ENCODE measurements at places on chromosomes 3 and 15.

DNA sequence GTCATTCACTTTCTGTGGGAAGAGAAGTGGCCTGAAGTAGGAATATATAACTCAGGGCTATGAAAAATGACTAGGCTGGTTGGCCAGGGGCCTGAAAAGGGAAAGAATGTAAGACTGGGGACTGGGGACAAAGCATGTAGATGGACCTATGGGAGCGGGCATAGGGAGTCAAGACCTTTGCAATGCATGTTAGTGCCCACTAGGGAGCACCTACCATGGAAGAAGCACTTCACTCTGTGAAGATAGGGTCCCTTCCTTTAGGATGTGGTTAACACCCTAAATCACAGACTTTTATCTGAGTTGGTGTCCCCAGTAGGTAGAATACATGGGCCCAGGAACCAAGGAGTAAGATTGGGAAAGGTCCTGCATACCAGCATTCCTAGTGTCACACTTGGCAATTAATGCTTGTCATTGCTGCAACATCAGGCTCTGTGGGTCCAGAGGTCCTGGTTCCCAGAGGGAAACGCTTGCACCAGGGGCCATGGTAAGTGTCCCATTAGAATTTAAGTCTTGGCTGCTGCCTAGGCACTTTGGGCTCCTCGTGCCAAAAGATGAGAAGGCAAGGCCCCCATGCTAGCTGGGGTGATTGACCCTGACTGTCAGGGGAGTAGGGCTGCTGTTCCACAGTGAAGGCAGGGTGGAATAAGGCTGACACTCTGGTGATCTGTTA is 79.6 kb downstream of the CRYGS start:
- DNase-seq, result no peak

- peak; percentile 51 for DNase-seq
Measured at GRCh38 chr3:190012784-190013183, 107.9 kb downstream of the P3H2 start.

DNA sequence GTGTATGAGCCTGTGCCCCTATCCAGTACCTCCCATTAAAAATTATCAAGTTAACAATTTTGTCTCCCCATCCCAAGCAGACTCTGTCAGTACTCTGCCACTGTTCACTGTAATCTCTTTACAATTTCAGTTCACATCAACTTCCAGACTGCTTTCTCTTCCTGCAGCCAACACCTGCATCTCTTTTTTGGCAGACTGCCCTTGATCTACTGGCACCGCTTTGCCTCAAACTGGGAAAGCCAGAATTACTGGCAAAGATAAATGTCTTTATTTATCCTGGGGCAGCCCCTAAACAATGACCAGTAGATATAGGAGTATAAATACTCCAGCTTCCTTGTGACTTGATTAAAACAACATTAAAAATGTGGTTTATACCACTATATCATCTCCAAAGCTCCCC is 494.1 kb downstream of the ZNF385D start:
- DNase-seq, result no peak

DNA sequence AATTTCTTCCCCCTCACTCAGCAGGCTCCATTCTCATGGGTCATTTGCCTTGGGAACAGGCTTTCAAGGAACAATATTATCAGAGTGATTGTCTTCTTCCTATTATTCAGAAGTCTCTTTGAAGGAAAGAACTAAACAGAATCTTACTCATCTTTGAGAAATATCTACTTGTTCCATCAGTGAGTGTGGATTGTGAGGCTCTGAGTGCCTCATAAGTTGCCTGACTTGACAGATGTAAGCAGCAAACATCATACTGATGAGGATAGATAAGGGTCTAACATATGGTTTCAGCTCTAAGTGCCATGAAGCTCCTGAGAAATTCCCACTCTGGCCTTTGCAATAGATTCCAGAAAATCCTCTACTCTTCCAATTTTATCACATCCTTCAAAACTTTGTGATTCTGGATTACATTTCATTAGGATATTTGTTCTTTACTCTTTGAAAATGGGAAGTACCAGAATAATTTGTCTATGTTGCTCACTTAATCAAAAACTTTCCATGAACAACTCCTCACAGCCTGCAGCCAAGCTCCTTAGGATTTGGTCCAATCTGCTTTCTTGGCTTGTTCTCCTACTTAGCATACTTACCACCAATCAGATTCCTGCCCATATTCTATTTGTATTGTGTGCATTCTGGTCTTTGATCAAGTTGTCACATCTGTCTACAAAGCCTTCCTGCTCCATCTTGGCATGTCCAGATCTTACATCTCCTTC is 120.1 kb downstream of the RPL22L1 start:
- DNase-seq, result no peak

- DNase-seq, result no peak
Measured at GRCh38 chr3:76912841-76913383, 127.0 kb upstream of the ROBO2 start.

DNA sequence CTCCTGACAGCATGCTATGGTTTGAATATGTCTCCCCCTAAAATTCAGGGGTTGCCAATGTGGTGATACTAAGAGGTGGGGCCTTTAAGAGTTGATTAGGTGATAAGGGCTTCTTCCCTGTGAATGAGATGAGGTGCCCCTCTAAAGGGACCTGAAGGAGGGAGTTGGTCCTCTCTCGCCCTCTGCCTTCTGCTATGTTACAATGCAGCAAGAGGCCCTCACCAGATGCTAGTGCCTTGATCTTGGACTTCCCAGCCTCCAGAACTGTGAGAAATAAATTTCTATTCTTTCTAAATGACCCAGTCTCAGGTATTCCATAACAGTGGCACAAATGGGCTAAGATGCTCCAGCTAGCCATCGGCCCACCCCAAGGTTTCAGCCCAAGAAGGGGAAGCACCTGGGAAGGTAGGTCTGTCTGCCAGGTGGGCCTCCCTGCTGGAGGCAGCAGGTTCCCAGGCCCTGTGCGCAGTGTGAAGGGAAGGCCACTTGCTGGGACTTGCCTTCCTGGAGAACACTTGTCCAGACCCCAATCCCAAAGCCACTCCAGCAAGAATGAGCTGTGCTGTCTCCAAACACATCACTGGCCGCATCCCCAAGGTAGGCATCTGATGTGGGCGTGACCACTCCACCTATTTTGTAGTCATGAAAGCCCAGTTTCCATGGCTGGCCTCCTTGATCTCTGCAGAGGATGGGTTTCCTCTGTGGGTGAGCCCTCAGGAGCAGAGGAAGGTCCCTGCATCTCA is 9.0 kb downstream of the TGM4 start:
- DNase-seq, result no peak

DNA sequence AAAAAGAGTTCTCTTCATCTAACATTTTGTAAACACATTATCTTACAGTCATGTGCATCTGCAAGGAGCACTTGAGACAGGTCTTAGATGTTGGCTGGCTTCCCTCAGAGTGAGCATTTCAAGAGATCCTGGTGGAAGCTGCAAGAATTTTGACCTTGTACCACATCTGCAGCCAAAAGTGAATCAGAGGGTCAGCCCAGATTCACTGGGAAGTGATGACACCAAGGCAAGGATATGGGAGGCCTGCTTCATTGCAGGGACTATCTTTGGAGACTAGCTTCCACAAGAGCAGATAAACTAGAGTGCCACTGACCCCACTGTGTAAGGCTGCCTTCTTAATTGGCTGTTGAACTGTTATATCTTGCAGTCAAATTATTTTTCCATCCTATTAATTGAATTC is 21.3 kb upstream of the GADL1 start:
- DNase-seq, result no peak

DNA sequence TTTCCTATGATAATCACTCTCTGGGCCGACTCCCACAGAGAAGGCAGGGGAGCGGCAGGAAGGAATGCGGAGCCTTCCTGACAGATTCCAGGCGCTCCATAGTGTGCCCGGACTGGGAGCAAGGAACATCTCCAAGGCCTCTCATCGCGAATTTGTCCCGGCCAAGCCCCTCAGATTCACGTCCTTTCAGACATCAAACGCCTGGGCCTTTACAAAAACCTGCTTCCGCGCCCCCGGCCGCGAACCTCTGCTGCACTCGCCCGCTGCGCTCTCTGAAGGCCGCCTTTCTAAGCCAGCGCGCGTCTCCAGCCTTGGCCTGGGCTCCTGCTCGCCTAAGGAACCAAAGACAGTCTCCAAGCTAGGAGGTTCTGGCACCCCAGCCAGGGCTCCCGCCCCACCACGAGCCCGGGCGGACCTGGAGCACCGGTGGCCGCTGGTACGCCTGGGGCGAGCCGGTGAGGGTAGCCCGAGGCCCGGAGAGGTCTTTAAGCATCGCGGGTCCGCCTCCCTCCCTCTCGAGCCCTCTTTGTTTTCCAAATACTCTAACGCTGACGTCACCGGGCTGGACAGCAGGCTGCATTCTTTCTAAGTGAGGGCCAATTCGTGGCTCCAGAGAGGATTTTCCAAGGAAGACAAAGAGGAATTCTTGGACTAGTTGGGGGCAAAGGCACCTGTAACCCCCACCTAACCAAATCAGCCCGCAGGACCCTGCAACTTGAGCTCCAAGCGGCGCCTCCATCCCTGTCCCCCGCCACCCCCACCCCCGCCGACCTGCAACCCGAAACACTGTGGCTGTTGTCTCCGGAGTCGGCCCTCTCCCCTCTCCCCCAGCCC is 759 bp downstream of the AMOTL2 start:
- DNase-seq, result peak; percentile 80

GRCh38 chr3:143237077-143237627 is 117.6 kb downstream of the CHST2 start:
- no peak for DNase-seq

GRCh38 chr3:29092348-29092747 is 188.5 kb upstream of the RBMS3 start:
- DNase-seq, result no peak

DNA sequence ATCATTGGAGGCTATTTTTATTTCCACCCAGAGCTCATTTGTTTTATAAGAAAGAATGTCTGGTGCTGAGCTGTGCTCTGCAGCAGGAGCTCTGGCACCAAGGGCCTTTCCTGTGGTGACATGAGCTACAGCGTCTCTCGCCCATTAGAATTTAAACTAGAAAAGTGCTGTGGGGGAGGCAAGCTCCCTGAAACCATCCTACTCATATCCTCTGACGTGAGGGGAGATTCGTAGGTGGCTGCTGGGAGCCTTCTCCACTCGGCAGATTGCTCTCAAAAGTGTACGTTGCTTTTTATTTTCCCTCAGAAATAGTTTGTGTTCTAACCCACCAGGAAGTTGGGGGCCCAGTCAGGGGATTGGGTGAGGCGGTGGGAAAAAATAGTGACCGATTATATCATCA is 76.3 kb upstream of the ARHGEF3 start:
- no peak for DNase-seq

- DNase-seq, result no peak
Measured at GRCh38 chr3:37492468-37492867, 318.1 kb upstream of the LRRFIP2 start.

DNA sequence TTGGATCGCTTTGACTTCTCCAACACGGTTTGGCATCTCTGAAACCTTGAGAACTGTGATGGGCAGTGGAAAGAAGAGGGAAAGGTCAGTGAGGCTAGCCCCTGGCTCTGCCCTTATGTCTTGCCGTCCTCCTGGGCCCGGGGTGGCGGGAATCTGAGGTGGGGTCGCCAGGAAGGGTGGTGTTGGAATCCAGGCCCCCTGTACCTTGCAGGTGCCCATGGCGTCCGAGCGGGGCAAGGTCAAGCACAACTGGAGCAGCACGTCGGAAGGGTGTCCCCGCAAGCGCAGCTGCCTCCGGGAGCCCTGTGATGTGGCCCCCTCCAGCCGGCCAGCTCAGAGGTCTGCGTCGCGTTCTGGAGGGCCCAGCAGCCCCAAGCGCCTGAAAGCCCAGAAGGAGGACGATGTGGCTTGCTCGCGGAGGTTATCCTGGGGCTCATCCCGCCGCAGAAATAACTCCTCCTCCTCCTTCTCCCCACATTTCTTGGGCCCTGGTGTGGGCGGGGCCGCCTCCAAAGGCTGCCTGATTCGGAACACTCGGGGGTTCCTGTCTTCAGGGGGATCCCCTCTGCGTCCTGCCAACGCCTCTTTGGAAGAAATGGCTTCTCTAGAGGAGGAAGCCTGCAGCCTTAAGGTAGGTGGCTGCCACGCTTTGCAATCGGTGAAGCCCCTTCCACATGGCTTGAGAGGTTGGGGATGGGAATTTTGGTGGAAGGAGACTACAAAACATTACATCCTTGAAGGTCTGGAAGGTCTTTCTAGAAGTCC is 907 bp downstream of the TATDN2 start:
- no peak for DNase-seq

GRCh38 chr15:30042556-30042955 is 40.2 kb upstream of the GOLGA8J start:
- no peak for DNase-seq

- DNase-seq, result peak; percentile 3
Measured at GRCh38 chr15:39593071-39593655, 12.3 kb downstream of the THBS1 start.

GRCh38 chr15:83092309-83092976 is 15.0 kb upstream of the TM6SF1 start:
- DNase-seq, result no peak

DNA sequence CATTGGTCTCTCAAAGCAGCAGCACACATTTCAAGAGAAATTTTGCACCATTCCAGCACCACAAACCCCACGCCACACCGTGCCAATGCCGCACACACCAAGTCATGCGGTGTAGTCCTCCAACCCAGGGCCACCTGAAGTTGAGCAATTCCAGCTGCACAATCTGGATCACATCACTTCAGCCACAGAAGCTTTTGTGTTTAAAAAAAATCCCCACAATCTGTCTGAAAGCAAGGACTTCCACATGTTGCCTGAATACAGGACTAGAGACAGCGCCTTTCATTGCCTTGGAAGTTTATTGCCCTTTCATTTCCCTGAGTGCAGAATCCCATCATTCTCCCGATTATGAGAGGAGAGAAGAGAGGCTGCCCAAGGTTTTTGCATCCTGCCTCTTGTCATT is 175.6 kb upstream of the BCL6 start:
- DNase-seq, result no peak

DNA sequence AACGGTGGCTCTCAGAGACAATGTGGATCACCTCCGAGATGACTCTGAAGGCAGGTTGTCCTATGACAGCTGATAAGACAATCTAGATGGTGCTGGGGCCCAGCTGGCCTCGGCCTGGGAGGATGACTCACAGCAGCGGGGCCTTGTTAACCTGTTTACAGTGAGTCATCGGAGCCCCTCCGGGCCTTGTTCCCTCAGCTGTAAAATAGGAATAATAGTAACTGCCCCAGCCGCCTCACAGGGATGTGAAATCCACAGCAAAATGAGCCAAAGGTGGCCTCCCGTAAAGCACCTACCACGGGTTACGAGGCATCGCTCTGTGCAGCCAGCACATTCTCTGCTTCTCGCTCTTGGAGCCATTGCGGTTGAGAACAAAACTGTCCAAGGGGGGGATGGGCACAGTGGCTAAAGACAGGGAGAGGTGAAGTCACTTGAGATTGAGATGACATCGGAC is 88.6 kb upstream of the RASGRF1 start:
- peak; percentile 57 for DNase-seq

GRCh38 chr15:50137330-50137761 is 18.3 kb upstream of the ATP8B4 start:
- peak; percentile 98 for DNase-seq

DNA sequence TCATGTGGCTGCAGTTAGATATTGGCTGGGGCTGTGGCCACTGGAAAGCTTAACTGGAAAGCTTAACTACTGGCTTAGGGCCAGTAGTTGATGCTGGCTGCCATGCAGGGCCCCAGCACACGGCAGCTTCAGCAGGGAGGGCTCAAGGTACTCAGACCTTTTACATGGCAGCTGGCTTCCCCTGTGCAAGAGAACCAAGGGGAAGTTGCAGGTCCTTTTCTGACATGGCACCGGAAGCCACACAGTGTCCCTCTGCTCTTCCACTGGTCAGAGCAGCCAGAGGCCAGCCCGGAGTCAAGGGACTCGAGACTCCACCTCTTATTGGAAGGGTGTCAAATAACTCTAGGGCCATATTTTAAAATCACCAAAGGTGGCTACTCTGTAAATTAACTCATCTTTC is 24.5 kb downstream of the CCR9 start:
- no peak for DNase-seq
